NCI-H460 (cell line): ENCODE measurements at places on chromosomes 5 and 9. TPM values are rescaled to one million over a fixed set of nuclear protein-coding genes. Genes with fewer than 3 reads are reported as not detected.

Gene LSM11
- total RNA-seq, result 4.9 and 6.2 TPM in 2 replicates

Gene RUSC2
- total RNA-seq, result 10.1 and 10.9 TPM in 2 replicates

Gene CHSY3
- 8.4 and 11.0 TPM in 2 replicates for total RNA-seq

Gene PCDHAC2
- 1.0 and 1.2 TPM in 2 replicates for total RNA-seq

Gene KLF9
- total RNA-seq, result 7.1 and 7.4 TPM in 2 replicates

Gene OBP2B
- total RNA-seq, result not detected in 2 replicates

Gene TCF7
- 0.42 TPM in 1 of 2 replicates, not detected in the other for total RNA-seq

Gene SLC34A1
- total RNA-seq, result not detected in 2 replicates

Gene SURF2
- 51.3 and 52.6 TPM in 2 replicates for total RNA-seq

Gene DBH
- total RNA-seq, result not detected in 2 replicates

Gene F12
- total RNA-seq, result 10.9 and 12.8 TPM in 2 replicates

Gene ARRDC3
- 31.4 and 38.4 TPM in 2 replicates for total RNA-seq

Gene FOXD4L5
- 0.10 and 0.20 TPM in 2 replicates for total RNA-seq

Gene MARCOL
- total RNA-seq, result 2.3 and 3.8 TPM in 2 replicates

Gene FAM221B
- not detected in 2 replicates for total RNA-seq

Gene FRMD3
- total RNA-seq, result 2.7 TPM in 2 replicates

Gene PCDHB13
- 2.2 and 2.5 TPM in 2 replicates for total RNA-seq

Gene FRRS1L
- not detected in 2 replicates for total RNA-seq
